ENCODE measurements at places on chromosomes 1 and 21. TPM values are rescaled to one million over a fixed set of nuclear protein-coding genes. Genes with fewer than 3 reads are reported as not detected.

- no peaks in the 10 kb centered on the region for H3K36me3 ChIP-seq
- H3K27ac ChIP-seq: no peak overlapping the region
- H3K27me3 ChIP-seq: no peaks in the 10 kb centered on the region
- H3K4me3 ChIP-seq: no peak overlapping the region
- H3K4me1 ChIP-seq: no peaks in the 10 kb centered on the region
These were observed 144.3 kb downstream of the MIS18A start for GRCh38 chr21:32134441-32135130.

GRCh38 chr1:204190212-204191211 is 5.8 kb downstream of the KISS1 start:
- peaks cover 2% of the 10 kb centered on the region for H3K27me3 ChIP-seq
- H3K4me1 ChIP-seq: no peaks in the 10 kb centered on the region
- H3K36me3 ChIP-seq: no peaks in the 10 kb centered on the region
- DNase-seq: peak; percentile 53

DNA sequence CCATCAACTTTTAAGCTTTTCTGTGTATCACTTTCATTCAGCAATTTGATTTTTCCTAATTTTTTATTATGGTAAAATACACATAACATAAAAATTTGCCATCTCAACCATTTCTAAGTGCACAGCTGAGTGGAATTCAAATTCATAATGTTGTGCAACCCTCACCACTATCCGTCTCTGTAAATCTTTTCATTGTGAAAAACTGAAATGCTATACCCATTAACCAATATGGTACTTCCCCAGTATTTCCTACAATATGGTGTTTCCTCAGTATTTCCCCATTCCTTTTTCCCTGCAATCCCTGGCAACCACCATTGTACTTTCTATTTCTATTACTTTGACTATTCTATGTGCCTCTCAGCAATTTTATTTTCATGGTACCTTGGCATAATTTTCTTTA is 6.8 kb downstream of the STPG1 start:
- no peaks in the 10 kb centered on the region for H3K36me3 ChIP-seq
- no peak overlapping the region for H3K4me3 ChIP-seq
- DNase-seq: no peak
- H3K27me3 ChIP-seq: no peaks in the 10 kb centered on the region
- H3K27ac ChIP-seq: no peak overlapping the region
- no peaks in the 10 kb centered on the region for H3K4me1 ChIP-seq

DNA sequence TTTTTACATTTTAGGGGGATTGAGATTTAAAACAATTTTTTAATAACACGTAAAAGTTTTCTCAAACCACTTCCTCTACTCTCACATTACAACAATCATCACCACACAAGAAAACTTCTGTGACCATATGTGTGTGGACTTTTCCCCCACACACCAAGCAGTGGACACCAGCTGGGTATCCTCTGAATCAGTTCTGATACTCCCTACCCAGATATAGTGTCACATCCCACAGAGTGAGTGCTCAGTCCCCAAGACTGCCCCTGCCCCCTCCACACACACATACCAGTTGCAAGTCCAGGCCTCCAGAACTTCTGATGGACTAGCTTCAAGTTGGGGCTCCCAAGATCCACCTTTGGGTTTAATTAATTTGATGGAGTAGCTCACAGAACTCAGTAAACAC is 53.3 kb upstream of the QSOX1 start:
- DNase-seq: no peak
- H3K4me3 ChIP-seq: no peak overlapping the region
- H3K27me3 ChIP-seq: no peaks in the 10 kb centered on the region
- peaks cover 15% of the 10 kb centered on the region for H3K36me3 ChIP-seq
- H3K27ac ChIP-seq: no peak overlapping the region

DNA sequence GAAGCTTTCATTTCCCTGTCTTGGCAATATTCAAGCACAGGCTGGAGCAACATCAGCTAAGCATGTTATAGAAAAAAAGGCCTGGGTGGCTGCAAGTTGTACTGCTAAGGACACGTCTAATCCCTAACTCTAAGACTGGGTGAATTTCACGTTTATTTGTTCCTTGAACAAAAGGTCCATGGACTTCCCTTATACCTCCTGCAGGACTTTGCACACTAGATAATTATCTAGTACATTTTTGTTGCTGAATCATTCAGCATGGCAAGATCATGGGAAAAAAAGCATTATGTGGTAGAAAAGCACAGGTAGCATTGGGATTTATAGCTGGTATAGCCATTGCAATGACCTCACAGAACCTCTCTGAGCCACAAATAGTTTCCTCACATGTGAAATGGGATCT is 130.7 kb upstream of the DMRTA2 start:
- H3K4me3 ChIP-seq: no peak overlapping the region
- H3K4me1 ChIP-seq: no peaks in the 10 kb centered on the region
- no peaks in the 10 kb centered on the region for H3K27me3 ChIP-seq
- DNase-seq: no peak
- H3K36me3 ChIP-seq: no peaks in the 10 kb centered on the region
- no peak overlapping the region for H3K27ac ChIP-seq

GRCh38 chr1:35674111-35674510 is 32.8 kb upstream of the PSMB2 start:
- H3K36me3 ChIP-seq: no peaks in the 10 kb centered on the region
- no peak overlapping the region for H3K4me3 ChIP-seq
- no peaks in the 10 kb centered on the region for H3K27me3 ChIP-seq
- H3K27ac ChIP-seq: no peak overlapping the region
- no peak for DNase-seq
- H3K4me1 ChIP-seq: no peaks in the 10 kb centered on the region

DNA sequence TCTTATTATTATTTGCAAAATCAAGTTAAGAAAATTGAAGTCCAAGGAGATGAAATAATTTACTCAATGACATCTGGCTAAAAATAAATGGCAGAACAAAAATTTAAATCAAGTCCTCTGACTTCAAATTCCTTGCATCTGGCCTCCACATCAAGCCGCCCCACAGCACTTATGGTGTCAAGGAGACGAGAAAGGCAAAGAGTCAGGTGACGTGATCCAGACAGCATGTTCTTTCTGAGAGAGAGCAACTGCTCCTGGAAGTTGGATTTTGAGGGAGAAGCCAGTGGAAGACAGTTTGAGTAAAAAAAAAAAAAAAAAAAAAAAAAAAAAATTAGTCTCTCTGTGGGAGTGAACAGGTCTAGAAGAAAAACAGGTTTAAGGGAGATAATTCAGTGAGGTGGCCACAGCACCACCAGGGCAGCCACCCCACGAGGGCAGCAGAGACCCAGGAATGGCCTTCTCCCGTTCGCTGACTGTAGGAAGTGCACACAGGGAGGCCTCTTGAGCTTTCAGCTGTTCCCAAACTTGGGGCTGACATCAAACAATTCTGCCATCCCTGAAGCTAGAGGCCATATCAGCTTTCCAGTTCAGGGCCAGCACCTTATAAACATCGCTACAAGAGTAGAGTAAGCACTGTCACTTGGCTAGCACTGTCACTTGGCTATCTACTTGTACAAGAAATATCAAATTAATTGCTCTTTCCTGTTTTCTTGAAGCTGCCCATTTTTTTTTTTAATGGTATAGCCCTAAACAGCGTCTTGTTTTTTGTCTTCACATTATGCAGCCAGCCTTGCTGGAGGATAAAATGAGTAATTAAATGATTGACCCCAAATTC is 7.8 kb downstream of the C1orf162 start:
- no peak overlapping the region for H3K27ac ChIP-seq
- H3K4me1 ChIP-seq: no peaks in the 10 kb centered on the region
- DNase-seq: peak; percentile 86
- no peak overlapping the region for H3K4me3 ChIP-seq
- H3K27me3 ChIP-seq: no peaks in the 10 kb centered on the region

- no peaks in the 10 kb centered on the region for H3K36me3 ChIP-seq
- no peaks in the 10 kb centered on the region for H3K27me3 ChIP-seq
- no peak for DNase-seq
- no peak overlapping the region for H3K27ac ChIP-seq
These were observed 226.2 kb downstream of the AKT3 start for GRCh38 chr1:243623841-243624240.

DNA sequence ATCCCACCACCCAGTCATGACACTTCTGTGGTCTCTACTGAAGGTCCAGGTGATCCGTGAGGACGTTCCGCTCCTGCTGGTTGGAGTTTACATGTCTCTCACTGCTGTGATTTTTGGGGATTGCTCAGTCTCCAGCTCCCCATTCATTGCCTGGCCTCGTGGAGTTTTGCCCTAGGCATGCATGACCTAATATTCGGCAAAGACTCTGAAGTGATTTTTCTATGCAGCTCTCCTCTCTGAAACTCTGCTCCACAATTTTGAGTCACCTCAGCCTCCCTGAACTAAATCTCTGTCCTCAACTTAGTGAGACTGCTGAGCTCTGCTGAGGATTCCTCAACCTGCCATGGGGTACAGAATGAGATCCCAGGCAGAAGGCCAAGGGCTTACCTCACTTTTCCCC is 174.4 kb upstream of the FGGY start:
- DNase-seq: no peak
- no peaks in the 10 kb centered on the region for H3K4me1 ChIP-seq
- H3K27ac ChIP-seq: no peak overlapping the region
- no peak overlapping the region for H3K4me3 ChIP-seq
- H3K36me3 ChIP-seq: no peaks in the 10 kb centered on the region

- no peaks in the 10 kb centered on the region for H3K36me3 ChIP-seq
- H3K4me3 ChIP-seq: no peak overlapping the region
- H3K27me3 ChIP-seq: no peaks in the 10 kb centered on the region
- no peak overlapping the region for H3K27ac ChIP-seq
- H3K4me1 ChIP-seq: no peaks in the 10 kb centered on the region
These were observed 62.6 kb downstream of the KIF21B start for GRCh38 chr1:200960948-200961340.

The KRTAP11-1 gene
- not detected for total RNA-seq

DNA sequence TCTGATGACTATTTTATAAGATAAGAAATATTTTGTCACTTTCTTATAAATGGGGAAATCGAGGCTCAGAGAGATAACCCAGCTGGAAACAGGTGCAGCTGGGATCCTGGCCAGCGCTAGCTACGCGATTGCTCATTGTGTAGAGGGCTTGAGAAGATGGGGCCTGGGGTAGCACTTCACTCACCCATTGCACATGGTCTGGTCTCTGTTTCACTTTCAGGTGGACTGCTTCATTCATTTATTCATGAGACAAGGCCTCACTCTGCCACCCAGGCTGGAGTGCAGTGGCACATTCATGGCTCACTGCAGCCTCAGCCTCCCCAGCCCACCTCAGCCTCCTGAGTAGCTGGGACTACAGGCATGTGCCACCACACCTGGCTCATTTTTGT is 23.8 kb downstream of the UBE4B start:
- H3K27ac ChIP-seq: no peak overlapping the region
- DNase-seq: no peak
- no peaks in the 10 kb centered on the region for H3K36me3 ChIP-seq
- H3K4me1 ChIP-seq: no peaks in the 10 kb centered on the region

DNA sequence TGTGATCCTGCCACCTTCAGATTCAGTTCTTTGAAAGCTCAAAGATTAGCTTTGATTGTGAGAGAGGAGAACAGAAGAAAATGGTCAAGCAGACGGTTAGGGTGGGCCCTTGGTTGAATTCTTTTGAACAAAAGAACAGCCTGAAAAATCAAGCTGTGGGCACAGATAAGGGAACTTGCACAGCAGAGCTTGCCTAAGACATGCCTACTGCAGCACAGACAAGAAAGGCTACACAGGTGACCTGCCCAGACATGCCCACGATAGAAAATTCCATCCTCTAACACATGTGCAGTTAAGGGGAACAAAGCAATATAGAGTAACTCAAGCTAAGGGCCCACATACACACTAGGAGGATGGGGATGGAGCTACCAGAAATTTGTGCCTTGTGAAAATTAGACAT is 512.5 kb upstream of the LRRC7 start:
- H3K27ac ChIP-seq: no peak overlapping the region
- no peaks in the 10 kb centered on the region for H3K4me1 ChIP-seq
- H3K4me3 ChIP-seq: no peak overlapping the region
- H3K36me3 ChIP-seq: no peaks in the 10 kb centered on the region

DNA sequence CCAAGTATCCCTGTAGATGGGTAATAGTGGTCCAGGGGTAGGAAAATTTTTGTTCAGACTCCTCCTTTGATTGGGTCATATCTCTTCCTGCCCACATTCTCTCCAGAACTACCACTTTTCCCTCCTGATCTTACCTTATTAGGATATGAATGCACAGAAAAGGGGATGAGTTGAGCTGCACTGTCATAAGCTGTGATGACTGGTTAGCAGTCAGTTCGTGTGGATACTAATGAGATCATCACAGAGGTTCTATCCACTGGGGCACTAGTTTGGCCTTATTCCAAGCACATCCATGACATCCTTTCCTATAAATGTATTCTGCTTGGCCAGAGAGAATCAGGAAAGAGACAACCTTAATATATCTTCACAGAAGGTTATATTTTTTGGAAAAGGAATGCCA is 22.1 kb upstream of the TBX15 start:
- H3K4me1 ChIP-seq: no peaks in the 10 kb centered on the region
- peaks cover 43% of the 10 kb centered on the region for H3K27me3 ChIP-seq
- H3K36me3 ChIP-seq: no peaks in the 10 kb centered on the region
- H3K4me3 ChIP-seq: no peak overlapping the region
- no peak for DNase-seq

GRCh38 chr1:231460614-231461013 is 38.5 kb upstream of the EGLN1 start:
- no peaks in the 10 kb centered on the region for H3K27me3 ChIP-seq
- H3K4me1 ChIP-seq: no peaks in the 10 kb centered on the region

DNA sequence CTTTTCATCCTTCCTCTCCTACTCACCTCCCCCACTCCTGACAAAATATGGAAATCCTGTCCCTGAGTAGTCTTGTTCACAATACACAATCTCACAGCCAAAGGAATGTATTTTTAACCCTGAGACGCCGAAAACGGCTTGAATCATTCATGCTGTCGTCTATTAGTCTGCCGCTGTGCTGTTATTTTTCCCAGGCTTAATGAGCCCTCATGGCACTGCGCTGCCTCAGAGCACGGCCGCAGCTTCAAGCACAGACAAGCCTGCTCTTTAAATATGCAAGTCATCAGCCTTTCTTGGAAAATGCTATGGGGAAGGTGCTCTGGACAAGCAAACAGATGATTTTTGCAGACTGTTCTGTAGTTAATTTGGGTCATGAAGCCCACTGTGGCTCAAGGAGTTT is 302.7 kb downstream of the DISC1 start:
- H3K36me3 ChIP-seq: no peaks in the 10 kb centered on the region
- H3K4me1 ChIP-seq: no peaks in the 10 kb centered on the region
- peak; percentile 52 for DNase-seq
- no peaks in the 10 kb centered on the region for H3K27me3 ChIP-seq
- H3K4me3 ChIP-seq: no peak overlapping the region

DNA sequence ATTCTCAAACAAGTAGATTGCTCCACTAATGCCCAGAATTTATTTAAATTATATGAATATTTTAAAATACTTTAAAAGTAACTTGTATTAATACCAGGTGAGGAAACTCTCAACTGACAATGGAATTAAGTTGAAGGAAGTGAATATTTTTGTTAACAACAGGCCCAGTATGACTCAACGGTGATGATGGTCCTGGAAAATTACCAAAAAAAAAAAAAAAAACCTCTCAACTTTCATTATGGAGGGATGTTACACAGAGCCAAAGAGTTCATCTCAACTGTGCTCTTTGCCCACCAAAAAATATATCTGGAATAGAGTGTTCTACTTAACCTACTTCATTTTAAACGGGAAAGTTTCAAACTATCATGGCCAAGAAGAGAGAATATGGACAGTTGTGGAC is 28.3 kb downstream of the CFH start:
- no peak for DNase-seq
- H3K36me3 ChIP-seq: no peaks in the 10 kb centered on the region
- no peak overlapping the region for H3K4me3 ChIP-seq
- H3K4me1 ChIP-seq: no peaks in the 10 kb centered on the region
- no peaks in the 10 kb centered on the region for H3K27me3 ChIP-seq

GRCh38 chr21:44760376-44760775 is 41.2 kb downstream of the UBE2G2 start:
- no peak overlapping the region for H3K27ac ChIP-seq
- no peak overlapping the region for H3K4me3 ChIP-seq
- no peaks in the 10 kb centered on the region for H3K4me1 ChIP-seq
- H3K36me3 ChIP-seq: no peaks in the 10 kb centered on the region
- H3K27me3 ChIP-seq: no peaks in the 10 kb centered on the region

The MCL1 gene
- total RNA-seq: 253 TPM
